ENCODE measurements at places on chromosomes 12 and 14.

DNA sequence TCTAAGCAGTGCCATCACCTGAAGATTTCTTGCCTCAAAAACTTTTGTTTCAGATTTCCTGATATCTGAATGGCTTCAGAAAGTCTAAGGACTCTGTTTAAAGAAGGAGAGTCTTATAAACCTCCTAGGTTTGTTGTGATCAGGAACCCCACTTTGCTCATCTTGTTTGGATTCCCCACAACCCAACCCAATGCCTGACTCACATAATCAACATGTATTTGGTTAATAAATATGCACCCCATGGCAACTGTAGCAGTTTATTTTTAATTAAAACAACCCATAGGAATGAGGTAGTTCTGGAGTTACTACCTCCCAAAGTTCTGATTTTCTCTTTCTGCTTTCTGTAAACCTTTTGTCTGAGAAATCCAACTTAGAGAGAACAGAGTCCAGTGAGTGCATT, 51.5 kb downstream of the DBX2 start:
- no peaks in the 10 kb centered on the region for H3K4me1 ChIP-seq
- no peaks in the 10 kb centered on the region for H3K36me3 ChIP-seq
- no peaks in the 10 kb centered on the region for H3K27me3 ChIP-seq
- no peak overlapping the region for H3K4me3 ChIP-seq

- no peak overlapping the region for H3K27ac ChIP-seq
- H3K36me3 ChIP-seq: no peaks in the 10 kb centered on the region
- no peak overlapping the region for H3K4me3 ChIP-seq
- H3K27me3 ChIP-seq: peaks cover 48% of the 10 kb centered on the region
- H3K4me1 ChIP-seq: peaks cover 10% of the 10 kb centered on the region
These were observed 6.5 kb downstream of the USP44 start for GRCh38 chr12:95544756-95545155.

DNA sequence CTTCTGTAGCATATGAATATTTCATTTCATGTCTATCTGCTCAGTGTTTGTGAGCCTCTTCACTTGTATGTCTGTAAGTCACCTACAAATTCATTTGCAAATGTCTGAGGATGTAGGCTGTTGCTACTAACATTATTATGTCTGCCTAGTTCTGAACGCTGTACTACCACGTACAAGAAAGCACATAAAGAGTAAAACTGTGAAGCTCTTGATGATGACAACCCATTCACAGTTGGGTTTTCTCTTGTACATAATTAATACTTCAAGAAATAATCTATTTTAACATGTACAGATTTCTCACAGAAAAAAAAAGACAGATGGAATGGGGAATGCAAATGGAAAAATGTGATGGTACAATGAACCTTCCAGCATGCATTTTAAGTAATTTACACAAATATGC, 64.3 kb upstream of the CPNE8 start:
- no peaks in the 10 kb centered on the region for H3K4me1 ChIP-seq
- H3K27ac ChIP-seq: no peak overlapping the region
- no peaks in the 10 kb centered on the region for H3K27me3 ChIP-seq
- no peak overlapping the region for H3K4me3 ChIP-seq
- no peaks in the 10 kb centered on the region for H3K36me3 ChIP-seq
- DNase-seq: no peak

DNA sequence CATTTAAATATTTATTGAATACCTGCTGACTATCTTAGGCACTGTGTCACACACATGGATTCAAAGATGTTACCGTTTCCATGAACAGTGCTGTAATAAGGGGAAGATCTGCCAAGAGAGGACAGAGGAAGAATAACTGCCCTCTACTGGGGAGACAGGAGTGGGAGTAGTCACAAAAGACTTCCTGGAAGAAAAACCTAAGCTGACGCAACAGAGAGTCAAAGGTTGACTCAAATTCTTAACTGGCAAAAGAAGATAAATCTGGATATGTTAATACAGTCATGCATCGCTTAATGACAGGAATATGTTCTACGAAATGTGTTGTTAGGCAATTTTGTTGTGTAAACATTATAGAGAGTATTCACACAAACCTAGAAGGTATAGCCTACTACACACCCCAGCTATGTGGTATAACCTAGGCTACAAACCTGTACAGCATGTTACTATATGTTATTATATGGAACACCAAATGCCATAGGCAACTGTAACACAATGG, 51.5 kb downstream of the DCAF5 start:
- no peaks in the 10 kb centered on the region for H3K27me3 ChIP-seq
- DNase-seq: no peak
- H3K36me3 ChIP-seq: peaks cover 44% of the 10 kb centered on the region
- peaks cover 7% of the 10 kb centered on the region for H3K4me1 ChIP-seq

DNA sequence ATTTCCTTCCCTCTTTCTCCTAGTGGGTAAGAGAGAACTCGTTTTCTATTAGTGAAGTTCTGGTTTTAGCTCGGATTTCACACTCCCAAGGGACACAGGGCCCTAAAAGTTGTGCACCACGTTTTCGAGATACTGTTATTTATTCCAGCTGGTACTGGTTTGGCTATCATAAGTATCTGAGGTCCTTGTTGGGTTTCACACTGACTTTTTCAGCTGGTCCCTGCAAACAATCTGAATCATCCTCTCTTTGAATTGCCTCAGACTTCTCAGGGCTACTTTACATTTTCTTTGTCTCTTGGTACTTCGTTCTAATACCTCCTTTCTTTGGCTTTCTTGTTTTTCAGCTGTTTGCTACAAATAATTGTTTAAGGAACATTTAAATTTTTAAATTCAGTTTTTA, 75.7 kb downstream of the SCN8A start:
- no peak overlapping the region for H3K27ac ChIP-seq
- no peak overlapping the region for H3K4me3 ChIP-seq
- H3K27me3 ChIP-seq: no peaks in the 10 kb centered on the region
- H3K36me3 ChIP-seq: peaks cover 30% of the 10 kb centered on the region

- peaks cover 44% of the 10 kb centered on the region for H3K36me3 ChIP-seq
- H3K4me1 ChIP-seq: peaks cover 17% of the 10 kb centered on the region
- no peak for DNase-seq
- no peaks in the 10 kb centered on the region for H3K27me3 ChIP-seq
These were observed 60.0 kb downstream of the DCAF5 start for GRCh38 chr14:69092840-69093422.

GRCh38 chr14:92922883-92923743, at the start of gene CHGA:
TSS of gene CHGA (plus strand) at chr14:92923150. CDS start at chr14:92923360, 210 bp downstream.
- peak; percentile 82 for DNase-seq
- H3K27me3 ChIP-seq: no peaks in the 10 kb centered on the region
- peak within 1 kb of the TSS; percentile 83 for H3K4me3 ChIP-seq
- no peaks in the 10 kb centered on the region for H3K36me3 ChIP-seq
- peaks cover 2% of the 10 kb centered on the region for H3K4me1 ChIP-seq
- no peak within 1 kb of the TSS for H3K27ac ChIP-seq

GRCh38 chr14:89750908-89751392, 203.6 kb downstream of the EFCAB11 start:
- no peak overlapping the region for H3K4me3 ChIP-seq
- no peaks in the 10 kb centered on the region for H3K36me3 ChIP-seq
- no peak for DNase-seq
- H3K27me3 ChIP-seq: no peaks in the 10 kb centered on the region
- no peaks in the 10 kb centered on the region for H3K4me1 ChIP-seq
- no peak overlapping the region for H3K27ac ChIP-seq

- H3K27ac ChIP-seq: no peak overlapping the region
- H3K36me3 ChIP-seq: no peaks in the 10 kb centered on the region
- H3K4me3 ChIP-seq: no peak overlapping the region
- H3K4me1 ChIP-seq: no peaks in the 10 kb centered on the region
- DNase-seq: no peak
These were observed 3.4 kb downstream of the TXNRD1 start for GRCh38 chr12:104218935-104219334.

DNA sequence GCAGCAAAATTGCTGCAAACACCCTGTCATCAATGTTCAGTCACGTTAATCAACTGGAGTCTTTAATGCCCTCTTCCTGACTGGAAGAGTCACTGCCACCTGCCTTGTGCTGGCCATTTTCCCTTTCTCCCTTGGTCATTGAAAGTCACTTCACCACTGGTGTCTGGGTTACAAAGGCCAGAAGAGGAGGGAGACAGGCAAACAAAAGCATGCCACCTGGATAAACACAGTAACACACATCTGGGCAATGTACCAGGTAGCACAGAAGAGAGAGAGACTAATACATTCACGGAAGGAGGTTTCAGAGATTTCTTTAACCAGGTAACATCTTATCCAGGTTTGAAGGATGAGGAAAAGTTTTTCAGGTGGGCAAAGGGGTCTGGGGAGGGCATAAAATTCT, 32.7 kb downstream of the GPHB5 start:
- no peak overlapping the region for H3K4me3 ChIP-seq
- H3K27ac ChIP-seq: no peak overlapping the region
- no peak for DNase-seq
- H3K4me1 ChIP-seq: peaks cover under 1% of the 10 kb centered on the region

DNA sequence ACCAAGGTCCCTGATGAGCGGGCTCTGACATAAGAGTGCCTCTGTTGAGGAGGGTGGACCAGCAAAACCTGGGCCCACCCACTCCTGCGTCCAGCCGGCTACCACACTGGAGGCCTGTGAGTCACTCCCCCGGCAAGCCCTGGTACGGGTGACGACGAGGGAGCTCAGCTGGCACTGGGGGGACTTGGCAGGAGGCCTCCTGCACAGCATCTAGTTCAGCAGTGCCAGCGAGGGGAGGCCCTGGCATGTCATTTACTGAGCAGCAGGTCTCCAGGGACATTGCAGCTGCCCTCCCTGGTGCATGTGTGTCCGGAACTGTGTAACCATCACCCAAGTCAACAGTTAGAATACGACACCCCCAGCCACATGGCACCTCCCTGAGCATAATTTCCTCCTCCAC, 24.4 kb downstream of the CD9 start:
- H3K36me3 ChIP-seq: no peaks in the 10 kb centered on the region
- H3K27ac ChIP-seq: no peak overlapping the region
- H3K27me3 ChIP-seq: no peaks in the 10 kb centered on the region
- peaks cover 48% of the 10 kb centered on the region for H3K4me1 ChIP-seq
- no peak for DNase-seq

DNA sequence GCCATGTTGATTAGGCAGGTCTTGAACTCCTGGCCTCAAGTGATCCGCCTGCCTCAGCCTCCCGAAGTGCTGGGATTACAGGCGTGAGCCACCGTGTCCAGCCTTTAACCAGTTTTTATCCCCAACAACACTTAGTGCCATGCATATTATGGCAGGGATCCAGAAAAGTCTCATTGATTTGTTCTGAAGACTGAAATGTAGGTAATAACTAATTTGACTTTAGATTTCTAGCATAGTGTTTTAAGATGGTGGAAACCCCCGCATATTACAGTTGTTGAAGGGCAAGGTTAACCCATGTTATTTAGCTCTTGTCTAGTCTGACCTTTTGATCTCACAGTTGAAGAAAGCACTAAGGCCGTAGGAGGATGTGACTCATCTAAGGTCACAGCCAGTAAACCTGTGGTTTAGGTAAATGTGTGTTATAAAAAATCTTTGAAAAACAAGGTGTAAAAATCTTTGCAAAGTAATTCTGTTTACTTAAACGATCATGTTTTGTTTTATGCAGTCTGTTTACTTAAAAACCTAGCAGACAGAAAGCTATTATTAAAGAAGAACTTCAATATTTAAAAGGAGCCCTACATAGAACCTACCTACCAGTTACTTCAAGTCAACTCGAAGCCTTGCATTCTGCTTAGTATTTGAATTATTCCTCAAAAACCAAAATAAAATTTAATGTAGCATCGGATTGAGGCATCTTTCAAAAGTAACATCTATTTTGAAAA, 24.8 kb downstream of the BICDL1 start:
- no peak for DNase-seq
- no peaks in the 10 kb centered on the region for H3K27me3 ChIP-seq
- H3K27ac ChIP-seq: no peak overlapping the region
- no peak overlapping the region for H3K4me3 ChIP-seq
- no peaks in the 10 kb centered on the region for H3K36me3 ChIP-seq

GRCh38 chr14:51356381-51356780, 116.3 kb downstream of the TMX1 start:
- no peaks in the 10 kb centered on the region for H3K27me3 ChIP-seq
- no peak overlapping the region for H3K4me3 ChIP-seq
- H3K4me1 ChIP-seq: no peaks in the 10 kb centered on the region
- DNase-seq: no peak
- H3K27ac ChIP-seq: no peak overlapping the region

- no peaks in the 10 kb centered on the region for H3K4me1 ChIP-seq
- no peak overlapping the region for H3K27ac ChIP-seq
- no peaks in the 10 kb centered on the region for H3K36me3 ChIP-seq
- no peak for DNase-seq
- no peak overlapping the region for H3K4me3 ChIP-seq
These were observed 73.9 kb upstream of the CAPRIN2 start for GRCh38 chr12:30828686-30829085.

DNA sequence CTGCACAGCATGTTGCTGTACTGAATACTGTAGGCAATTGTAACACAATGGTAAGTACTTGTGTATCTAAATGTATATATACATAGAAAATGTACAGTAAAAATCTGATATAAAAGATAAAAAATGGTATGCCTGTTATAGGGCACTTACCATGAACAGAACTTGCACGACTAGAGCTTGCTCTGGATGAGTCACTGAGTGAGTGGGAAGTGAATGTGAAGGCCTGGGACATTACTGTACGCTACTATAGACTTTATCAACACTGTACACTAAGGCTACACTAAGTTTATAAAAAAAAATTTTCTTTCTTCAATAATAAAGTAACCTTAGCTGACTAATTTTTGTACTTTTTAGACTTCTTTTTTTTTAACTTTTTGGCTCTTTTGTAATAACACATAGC, 24.2 kb upstream of the NEDD1 start:
- H3K36me3 ChIP-seq: no peaks in the 10 kb centered on the region
- DNase-seq: no peak
- H3K4me1 ChIP-seq: no peaks in the 10 kb centered on the region
- H3K27ac ChIP-seq: no peak overlapping the region

DNA sequence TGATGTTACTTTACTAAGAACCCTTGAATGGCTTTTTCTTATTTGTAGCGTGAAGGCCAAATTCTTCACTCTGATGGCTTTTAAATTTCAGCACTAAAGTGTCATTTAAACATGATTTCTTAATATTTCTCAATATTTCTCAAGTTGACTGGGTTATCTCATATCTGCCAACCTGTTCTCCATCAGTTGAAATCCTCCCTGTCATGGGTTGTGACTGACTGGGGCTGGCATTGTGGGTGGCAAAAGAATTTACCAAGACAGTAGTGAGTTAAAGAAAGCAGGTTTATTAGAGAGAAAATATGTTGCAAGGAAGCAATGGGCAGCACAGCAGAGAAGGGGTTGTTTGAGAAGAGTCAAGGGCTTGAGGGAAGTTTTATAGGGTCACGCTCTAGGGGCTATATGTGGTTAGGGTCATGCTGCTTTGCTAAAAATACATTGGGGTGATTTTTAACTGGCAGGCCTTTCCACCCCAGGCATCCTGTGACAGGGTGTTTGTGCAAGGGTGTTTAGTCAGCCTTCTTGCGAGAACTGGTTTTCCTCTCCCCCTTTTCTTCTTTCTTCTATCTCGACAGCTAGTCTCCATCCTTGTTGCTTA, 232.8 kb upstream of the SEL1L start:
- H3K27ac ChIP-seq: peak overlapping the region; percentile 25
- H3K4me3 ChIP-seq: no peak overlapping the region
- no peaks in the 10 kb centered on the region for H3K36me3 ChIP-seq
- no peaks in the 10 kb centered on the region for H3K27me3 ChIP-seq
